ENCODE measurements at places on chromosomes 7 and 10. TPM values are rescaled to one million over a fixed set of nuclear protein-coding genes. Genes with fewer than 3 reads are reported as not detected.

DNA sequence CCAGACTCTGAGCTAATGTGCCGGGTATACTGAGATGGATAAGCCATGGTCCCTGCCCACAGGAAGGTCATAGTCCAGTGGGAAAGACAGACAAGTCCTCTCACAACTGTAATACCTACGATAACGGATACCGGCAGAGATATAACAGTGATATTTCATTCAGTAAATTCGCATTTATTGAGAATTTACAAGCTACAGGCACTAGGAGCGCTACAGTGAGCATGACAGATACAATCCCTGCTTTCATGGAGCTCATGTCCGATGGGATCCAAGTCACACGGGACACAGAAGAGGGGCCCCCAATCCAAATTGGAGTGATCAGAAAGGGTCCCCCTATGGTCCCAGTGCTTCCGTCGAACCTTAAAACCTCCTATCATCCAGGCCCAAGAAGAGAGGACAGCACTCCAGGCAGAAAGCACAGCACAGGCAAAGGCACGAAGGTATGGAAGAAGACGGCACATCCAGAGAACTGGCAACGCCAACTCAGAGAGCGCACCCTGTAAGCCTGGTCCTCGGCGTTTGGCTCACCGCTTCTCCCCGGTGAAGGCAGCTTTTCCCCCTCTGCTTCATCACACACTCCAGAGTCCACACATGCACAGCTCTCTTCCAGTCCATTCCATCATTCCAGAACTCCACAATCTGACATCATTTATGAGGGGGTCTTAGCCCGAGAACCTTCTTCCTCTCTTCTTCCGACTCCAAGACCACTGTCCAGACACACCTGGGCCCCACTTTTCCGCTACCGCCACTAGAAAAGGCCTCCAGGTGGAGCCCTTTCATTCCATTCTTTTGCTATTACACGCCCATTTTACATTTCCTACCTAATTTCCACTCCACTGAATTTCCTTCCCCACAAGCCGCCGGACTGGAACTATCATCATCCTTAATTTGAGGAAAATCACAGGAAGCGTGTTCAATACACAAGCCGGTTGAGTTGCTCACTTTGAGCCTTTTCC is 47.8 kb upstream of the NKX2-3 start:
- DNase-seq: no peak

Gene CUZD1
- 0.26 TPM for total RNA-seq

Gene OPALIN
- total RNA-seq: not detected

- no peak for DNase-seq
These were observed 3.6 kb downstream of the ODAD2 start for GRCh38 chr10:27995311-27995710.

DNA sequence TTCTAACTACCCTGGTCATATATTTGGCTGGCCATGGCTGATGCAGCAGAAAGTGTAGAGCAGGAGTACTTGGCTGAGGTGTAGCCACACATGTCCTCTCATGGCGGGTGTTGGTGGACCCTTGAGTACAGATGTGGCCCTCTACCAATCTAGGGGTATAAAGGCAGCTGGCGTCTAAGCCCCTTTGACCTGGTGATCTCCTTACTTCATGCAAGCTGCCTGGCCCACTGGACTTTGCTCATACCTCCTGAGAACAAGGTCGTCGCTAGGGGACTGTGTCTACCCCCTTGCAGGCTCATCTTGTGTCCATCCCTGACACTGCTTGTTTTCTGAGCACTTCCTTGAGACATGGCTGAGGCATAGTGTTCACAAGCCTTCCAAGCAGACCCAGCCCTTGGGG is 287.8 kb downstream of the RPS24 start:
- no peak for DNase-seq

- DNase-seq: no peak
These were observed 78.6 kb downstream of the GSAP start for GRCh38 chr7:77337456-77337990.

Gene COX19
- 6.6 TPM for total RNA-seq

Gene CLCN1
- total RNA-seq: not detected

GRCh38 chr7:104958371-104958865 is 55.6 kb upstream of the KMT2E start:
- DNase-seq: no peak
